Activated T-cell treated with anti-CD3 and anti-CD28 coated beads for 4 hours (primary cell): ENCODE measurements at places on chromosomes 3 and 15.

- no peak for DNase-seq
Measured at GRCh38 chr3:177213801-177214535, 16.7 kb upstream of the TBL1XR1 start.

DNA sequence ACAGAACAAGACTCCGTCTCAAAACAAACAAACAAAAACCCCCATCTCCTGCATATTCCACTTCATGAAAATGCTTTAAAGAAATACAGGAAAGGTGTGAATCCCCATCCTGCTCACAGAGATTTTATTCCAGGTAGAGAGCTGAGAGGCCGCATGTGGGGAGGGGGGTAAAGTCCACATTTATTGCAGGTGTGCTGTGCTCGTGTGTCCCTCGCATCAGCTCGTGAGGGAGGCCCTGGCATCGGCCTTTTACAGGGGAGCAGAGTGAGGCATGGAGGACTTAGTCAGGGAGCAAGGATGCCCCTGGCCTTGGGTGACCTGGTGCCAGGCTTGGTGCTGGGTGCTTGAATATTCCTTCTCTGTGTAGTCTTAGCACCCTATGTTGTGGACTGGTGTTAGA, 413.5 kb upstream of the C2CD4B start:
- DNase-seq, result no peak

- DNase-seq, result no peak
Measured at GRCh38 chr3:192747145-192747544, 19.8 kb upstream of the FGF12 start.

DNA sequence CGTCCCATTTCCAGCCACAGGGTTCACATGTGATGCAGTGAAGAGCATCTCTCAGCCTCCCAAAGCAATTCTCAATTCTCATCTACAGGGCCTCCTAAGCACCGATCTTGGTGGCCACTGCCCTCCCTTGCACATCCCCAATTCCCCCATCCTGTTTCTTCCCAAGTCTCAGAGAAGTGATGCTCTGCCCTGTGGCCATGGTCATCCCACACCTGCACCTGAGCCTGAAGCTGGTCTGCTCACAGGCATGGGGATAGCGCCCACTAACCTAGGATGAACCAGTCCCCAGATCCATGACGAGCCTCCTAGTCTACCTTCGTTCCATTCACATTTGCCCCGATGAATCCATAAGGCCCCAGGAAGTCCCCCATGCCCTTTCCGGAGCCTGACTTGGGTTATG, 201.5 kb downstream of the UACA start:
- no peak for DNase-seq

- no peak for DNase-seq
Measured at GRCh38 chr3:48565591-48566400, 2.2 kb upstream of the UCN2 start.

- DNase-seq, result no peak
Measured at GRCh38 chr15:39434751-39435238, 146.1 kb upstream of the THBS1 start.

- no peak for DNase-seq
Measured at GRCh38 chr15:76718863-76719262, 186.3 kb downstream of the SCAPER start.

DNA sequence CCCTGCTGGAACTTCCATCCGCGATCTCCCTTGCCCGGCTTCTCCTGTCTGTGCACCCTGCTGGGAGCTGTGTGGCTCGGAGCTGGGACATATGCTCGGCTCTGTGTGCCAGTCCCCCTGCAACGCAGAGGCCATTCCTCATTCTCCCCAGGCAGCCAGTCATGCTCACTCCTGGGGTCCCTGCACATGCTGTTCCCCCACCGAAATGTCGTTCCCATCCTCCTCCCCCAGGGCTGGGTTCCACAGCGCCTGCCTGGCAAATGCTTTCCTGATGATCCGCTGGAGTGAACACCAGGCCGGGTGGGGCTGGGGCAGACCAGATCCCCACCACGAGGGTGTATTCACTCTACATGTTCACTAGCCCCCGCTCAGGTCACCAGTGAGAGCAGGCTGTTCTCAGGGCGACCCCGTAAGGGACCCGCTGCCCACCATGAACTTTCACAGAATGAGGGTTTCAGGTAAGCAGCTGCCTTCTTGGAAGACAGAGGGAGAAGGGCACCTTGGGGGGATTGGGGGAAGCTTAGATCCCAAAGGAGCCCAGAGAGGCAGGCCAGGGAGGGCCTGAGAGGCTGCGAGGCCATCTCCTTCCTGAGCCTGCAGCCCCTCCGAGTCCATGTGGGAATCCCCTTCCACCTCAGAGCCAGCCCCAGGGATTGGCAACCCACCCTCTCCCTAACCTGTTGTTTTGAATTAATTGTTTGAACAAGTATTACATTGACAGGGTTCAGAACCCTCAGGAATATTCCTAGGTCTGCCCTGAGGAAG, 88.7 kb upstream of the IQSEC1 start:
- no peak for DNase-seq

- no peak for DNase-seq
Measured at GRCh38 chr15:39672666-39673065, 91.8 kb downstream of the THBS1 start.

- no peak for DNase-seq
Measured at GRCh38 chr3:31240466-31240865, 292.3 kb upstream of the STT3B start.
